ENCODE measurements at places on chromosomes 1 and 21. TPM values are rescaled to one million over a fixed set of nuclear protein-coding genes. Genes with fewer than 3 reads are reported as not detected.

WNT4 gene
- total RNA-seq: 3.1 TPM

NCMAP gene
- 0.52 TPM for total RNA-seq

S100A13 gene
- 55.3 TPM for total RNA-seq

PRR9 gene
- not detected for total RNA-seq

LAPTM5 gene
- total RNA-seq: 7.3 TPM

AMIGO1 gene
- 8.4 TPM for total RNA-seq

SLC44A5 gene
- total RNA-seq: under 0.01 TPM

HTR1D gene
- total RNA-seq: not detected

ZBTB8OS gene
- 15.7 TPM for total RNA-seq

PLA2G5 gene
- 0.52 TPM for total RNA-seq

GIPC2 gene
- total RNA-seq: 1.6 TPM

NBPF20 gene
- 3.7 TPM for total RNA-seq

OLFML3 gene
- 86.1 TPM for total RNA-seq

CHI3L2 gene
- total RNA-seq: 1.0 TPM
